ENCODE measurements at places on chromosomes 4 and X.

DNA sequence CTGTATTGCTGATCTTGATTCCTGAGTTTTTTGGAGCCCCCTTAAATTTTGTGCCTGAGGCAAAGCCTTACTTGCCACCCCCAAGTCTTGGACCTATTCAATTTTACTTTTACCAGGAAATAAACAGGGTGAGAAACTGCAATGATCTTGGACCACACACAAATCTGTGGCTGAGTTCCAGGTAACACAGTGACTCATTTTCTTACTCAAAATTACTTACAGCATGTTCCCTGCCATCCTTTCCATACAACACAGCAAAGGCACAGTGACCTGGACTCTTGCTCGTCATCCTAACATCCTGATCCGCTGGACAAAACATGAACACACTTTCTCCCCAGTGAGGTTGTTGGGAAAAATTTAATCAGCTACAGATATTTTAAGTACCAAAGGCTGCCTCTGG lies 60.7 kb upstream of the S100G start:
- DNase-seq = no peak

DNA sequence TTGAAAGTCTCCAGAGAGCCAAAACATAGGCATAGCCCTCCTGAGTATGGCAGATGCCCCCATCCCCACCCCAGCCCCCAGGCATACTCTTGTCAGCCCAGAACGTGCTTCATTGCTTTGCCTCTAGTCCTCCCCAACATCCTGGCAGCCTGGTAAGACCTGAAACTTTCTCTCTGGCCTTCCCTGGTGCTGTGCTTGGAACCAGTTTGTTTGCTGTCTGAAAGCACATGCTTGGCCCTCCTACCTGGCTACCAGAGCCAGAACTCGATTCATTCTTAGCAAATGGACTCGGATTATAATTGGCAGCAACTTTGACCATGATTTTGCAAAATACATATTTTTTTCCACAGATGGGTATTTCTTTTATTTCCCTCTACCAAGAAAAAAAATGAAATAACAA lies 248.1 kb downstream of the USP46 start:
- DNase-seq = no peak

DNA sequence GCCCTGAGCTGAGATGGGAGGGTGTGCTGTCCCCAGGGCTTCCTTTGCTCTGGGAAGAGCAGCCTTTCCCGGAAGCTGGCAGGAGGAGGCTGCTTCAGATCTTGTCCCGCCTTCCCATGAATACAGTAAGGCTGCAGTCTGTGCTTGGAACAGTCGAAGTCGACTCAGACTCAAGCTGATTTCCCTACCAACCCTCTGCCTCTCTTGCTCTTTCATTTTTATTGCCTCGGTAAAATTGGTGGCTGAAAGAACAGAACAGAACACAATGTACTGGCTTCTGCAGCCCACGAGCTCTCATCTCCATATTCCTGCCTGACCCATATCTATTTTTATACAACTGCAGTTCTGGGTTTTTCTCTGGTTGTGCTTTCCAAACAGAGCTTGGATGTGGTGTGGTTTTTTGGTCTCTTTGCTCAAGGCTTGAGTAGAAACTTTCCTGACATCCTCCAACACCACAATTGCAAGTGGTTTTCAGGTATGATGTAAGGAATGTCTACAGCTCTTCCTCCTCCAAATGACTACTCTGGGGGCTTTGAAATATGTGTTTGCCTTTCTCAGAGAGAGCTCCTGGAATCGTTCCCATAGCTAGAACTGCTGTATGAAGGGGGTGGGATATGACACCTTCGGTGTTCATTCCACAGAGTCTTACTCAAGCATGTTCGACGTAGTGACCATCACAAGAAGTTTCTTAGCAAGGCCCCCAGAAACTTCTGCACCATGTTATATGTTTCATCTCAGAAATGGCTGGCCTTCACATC lies 61.3 kb downstream of the ENPP6 start:
- no peak for DNase-seq

- DNase-seq = no peak
Measured at GRCh38 chr4:177441061-177441802, 1.0 kb downstream of the AGA start.

DNA sequence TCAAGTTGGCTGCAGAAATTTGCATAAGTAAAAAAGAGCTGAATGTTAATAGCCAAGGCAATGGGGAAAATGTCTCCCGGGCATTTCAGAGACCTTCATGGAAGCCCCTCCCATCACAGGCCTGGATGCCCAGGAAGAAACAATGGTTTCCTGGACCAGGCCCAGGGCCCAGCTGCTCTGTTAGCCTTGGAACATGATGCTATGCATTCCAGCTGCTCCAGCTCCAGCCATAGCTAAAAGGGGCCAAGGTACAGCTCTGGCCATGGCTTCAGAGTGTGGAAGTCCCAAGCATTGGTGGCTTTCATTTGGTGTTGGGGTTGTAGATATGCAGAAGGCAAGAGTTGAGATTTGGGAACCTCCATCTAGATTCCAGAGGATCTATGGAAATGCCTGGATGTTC lies 508.3 kb downstream of the SPRY1 start:
- no peak for DNase-seq

DNA sequence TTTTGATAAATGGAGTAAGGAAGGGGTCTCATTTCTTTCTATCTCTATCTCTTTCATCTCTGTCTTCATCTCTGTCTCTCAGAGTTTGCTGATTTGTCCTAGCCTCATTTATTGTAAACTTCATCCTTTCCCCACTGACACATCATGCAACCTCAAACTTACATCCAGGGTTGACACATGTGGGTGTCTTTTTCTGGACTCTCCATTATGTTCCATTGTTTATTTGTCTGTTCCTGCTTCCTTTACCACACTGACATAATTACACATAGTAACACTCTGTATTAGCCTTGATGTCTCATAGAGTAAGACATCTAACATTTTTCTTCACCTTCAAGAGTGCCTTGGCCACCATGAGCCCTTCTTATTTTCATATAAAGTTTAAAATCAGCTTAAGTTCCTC lies 8.1 kb upstream of the SRD5A3 start:
- no peak for DNase-seq

DNA sequence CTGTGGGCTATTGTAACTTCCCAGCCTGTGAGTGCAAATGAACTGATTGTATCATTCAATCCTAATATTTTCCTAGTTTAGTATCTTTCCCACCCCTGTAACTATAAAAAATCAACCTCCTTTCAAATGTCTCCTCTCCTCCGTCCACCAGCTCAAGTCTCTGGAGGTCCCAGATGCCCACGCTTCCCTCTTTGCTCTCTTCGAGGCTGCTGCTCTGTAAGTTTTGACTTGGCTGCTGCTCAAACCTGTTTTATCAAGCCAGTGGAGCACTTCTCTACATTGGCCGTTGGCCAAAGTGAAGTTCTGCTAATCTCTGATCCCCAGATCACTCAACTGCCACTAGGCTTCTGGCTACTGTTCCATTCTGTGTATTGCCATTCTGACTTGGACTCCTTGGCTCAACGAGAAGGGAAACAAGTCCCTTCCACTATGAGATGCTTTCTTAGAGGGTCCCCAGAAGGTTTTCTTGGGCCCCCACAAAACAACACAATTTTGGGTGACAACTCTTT lies 60.7 kb upstream of the RAPGEF2 start:
- no peak for DNase-seq

DNA sequence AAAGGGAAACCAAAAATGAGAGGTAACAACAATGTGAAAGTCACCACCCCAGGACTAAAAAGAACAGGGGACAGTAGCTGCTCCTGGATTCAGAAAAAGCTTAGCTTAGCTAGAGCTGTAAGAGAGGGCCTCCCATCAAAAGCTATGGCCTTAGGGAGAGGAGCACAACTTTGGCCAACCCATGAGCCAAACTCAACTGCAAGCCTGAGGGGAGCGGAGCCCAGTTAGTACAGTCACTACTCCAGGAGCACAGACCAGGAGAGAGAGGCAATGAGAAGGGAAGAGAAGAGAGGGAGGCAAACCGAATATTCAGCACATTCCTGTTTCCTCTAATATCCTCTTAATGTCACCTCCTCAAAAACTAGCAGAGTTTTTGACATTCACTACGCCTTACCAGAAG lies 917.1 kb upstream of the INTU start:
- DNase-seq = no peak

- DNase-seq = no peak
Measured at GRCh38 chr4:182493377-182493776, 250.2 kb downstream of the TENM3 start.

- DNase-seq = no peak
Measured at GRCh38 chr4:140049849-140050637, 103.9 kb downstream of the MAML3 start.

GRCh38 chr4:7202411-7202810 lies 10.1 kb downstream of the SORCS2 start:
- no peak for DNase-seq

DNA sequence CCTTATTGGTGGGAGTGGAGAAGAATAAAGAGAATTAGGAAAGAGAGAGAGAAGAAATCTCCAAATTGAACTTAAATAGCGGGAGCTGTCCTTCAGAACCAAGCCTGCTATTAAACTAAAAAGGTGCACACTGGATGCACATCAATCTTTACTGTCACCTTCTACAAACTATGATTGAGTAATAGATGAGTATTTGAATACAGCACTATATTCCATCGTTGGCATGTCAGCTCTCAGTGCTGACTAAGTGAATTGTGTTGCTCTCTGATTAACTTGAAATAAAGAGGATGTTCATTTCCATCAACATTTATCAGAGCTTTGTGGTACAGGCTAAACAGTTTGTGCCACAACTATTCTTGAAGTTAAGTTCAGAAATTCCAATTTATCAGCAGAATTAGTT lies 143.7 kb upstream of the PABPC4L start:
- no peak for DNase-seq

- DNase-seq = no peak
Measured at GRCh38 chrX:7841084-7841805, 1.7 kb upstream of the VCX start.

GRCh38 chrX:373641-374471 lies 12.9 kb downstream of the PPP2R3B start:
- no peak for DNase-seq

DNA sequence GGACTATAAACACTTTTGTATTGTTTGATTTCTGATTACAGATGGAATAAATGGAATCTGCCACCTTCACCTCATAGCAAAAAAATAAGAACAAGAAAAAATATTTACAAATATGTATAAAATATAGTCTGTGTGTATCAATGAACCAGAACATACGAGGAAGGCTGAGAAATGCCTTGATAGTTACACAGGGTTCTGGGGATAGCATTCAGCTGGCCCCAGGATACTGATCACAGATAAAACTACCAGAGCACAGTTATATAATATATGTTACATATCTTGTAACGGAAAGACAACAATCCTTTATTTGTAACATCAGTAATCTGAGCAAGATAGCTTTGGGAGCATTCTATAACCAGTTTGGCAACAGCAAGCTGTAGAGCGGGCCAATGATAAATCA lies 1075.1 kb upstream of the GRID2 start:
- DNase-seq = no peak

DNA sequence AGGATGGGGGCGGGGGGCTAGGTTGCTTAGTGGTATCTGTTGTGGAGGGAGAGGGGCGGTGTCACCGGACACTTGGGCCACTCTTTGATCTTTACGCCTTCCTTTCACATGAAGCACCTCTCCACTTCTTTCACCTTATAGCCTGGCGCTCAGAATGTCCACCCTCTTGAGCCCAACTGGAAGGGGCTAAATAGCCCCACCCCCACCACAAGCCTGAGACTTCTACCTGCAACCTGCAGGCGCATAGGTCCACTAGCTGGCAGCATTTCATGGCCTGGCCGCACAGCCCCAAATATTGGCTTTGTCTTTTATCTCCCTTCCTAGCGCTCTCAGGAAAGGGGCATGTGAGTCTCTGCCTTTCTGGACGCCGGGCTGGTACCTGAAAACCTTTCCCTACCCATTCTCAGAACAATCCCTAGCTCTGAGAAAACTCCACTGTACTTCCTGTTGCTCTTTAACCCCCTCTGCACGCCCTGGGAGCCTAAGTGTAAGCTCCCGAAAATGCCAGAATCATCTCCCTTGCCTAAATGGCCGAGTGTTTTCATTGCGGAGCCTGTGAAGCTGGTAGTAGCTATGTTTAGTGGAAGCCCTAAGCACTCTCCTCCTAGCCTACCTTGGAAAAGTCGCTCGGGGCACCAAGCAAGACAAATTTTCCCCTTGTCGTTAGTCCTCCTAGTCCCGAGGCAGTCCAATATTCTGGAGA lies 1.2 kb upstream of the TRPC5 start:
- DNase-seq = no peak

DNA sequence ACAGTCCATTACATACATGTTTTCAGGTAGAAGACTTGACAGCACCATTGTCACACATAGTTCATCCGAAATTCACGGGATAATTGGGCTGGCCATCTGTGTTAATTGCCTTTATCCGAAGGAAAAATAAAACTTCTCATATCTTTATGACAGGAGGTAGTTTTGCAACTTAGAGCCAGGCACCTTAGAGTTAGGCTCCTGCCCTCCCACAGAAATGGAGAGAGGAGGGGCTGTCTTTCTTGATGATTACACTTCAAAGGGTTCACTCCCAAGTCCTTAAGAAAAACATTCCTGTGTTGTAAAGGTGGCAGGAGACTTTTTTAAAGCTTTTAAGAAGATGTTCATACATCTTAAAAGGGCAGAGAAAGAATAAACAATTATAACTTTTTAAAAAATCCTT lies 10.5 kb upstream of the SCARB2 start:
- no peak for DNase-seq

GRCh38 chr4:123346951-123347350 lies 49.6 kb upstream of the SPRY1 start:
- no peak for DNase-seq

- no peak for DNase-seq
Measured at GRCh38 chrX:23908219-23909004, 606 bp downstream of the CXorf58 start.

- DNase-seq = peak; percentile 72
Measured at GRCh38 chr4:16916719-16917337, 18.4 kb upstream of the LDB2 start.

- DNase-seq = no peak
Measured at GRCh38 chr4:121740796-121741409, 24.1 kb downstream of the SMIM43 start.

DNA sequence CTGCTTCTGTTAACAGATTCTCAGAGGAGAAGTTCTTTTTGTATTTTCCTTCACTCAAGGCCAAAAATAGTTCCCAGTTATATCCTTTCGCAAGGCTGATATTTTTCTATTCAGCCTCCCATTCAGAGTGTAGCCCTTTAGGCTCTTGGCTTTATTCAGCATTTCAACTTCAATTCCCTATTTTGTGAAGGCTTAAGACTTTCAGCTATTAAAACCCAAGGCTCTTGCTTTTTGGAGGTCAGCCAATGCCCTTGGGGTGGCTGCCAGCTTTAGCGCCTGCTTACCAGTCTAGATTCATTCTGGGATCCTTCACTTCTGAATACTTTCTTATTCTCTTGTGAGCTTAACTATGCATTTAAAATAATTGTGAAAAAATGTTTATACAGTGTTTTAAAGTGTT lies 57.3 kb upstream of the ADGRA3 start:
- no peak for DNase-seq

Data from activated CD4-positive, CD25-positive, alpha-beta regulatory T cell treated with anti-CD3 and anti-CD28 coated beads, Interleukin-2, amount 50 U/mL, for 72 hours (primary cell).